ENCODE measurements at places on chromosomes 13 and 19.

GRCh38 chr13:67557118-67557517 is 327.0 kb upstream of the PCDH9 start:
- no peak for DNase-seq

GRCh38 chr19:41936416-41936850 is 8.2 kb upstream of the ERFL start:
- DNase-seq: no peak

GRCh38 chr13:97417698-97418097 is 16.3 kb upstream of the RAP2A start:
- DNase-seq: no peak

GRCh38 chr19:30256496-30256850 is 115.7 kb upstream of the ZNF536 start:
- no peak for DNase-seq

DNA sequence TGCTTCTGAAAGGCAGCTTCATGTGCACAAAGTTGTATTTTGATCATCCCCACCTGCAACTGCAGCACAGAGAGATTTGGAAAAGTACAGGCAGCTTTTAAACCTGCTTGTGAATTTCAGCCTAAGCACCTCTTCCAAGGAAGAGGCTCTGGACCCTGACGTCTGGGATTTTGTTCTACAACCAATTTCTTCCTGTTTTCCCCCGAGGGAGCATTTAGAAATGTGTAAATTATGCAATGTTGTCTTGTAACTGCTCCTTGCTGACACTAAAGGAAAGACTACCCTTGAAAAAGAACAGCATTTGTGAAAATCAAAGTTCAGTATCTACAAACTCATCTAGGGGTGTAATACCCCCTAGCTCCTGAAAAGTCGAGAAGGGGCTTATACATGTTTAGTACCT is 15.4 kb downstream of the MED26 start:
- no peak for DNase-seq

DNA sequence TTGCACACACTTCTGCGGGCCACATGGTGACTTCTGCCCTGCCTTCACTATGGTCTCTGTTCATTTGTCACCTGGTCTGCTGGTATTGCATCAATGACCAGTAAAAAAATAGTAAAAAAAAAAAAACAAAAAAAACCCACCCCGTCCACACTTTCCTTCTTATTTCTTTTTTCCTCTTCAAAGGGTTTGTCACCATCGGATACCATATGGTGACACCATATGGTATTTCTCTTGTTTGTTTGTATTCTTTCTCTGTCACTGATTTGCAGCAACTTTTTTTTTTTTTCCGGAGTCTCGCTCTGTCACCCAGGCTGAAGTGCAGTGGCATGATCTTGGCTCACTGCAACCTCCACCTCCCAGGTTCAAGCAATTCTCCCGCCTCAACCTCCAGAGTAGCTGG is 26.2 kb upstream of the OR7C2 start:
- no peak for DNase-seq

All from glutamatergic neuron (in vitro differentiated cells).